ENCODE measurements at places on chromosomes 1 and 21. TPM values are rescaled to one million over a fixed set of nuclear protein-coding genes. Genes with fewer than 3 reads are reported as not detected.

DCST1 gene
- polyA plus RNA-seq = not detected

CA6 gene
- 0.08 TPM for polyA plus RNA-seq

CALML6 gene
- polyA plus RNA-seq = 0.20 TPM

GRCh38 chr1:37425221-37425620 lies 49.2 kb upstream of the ZC3H12A start:
- no peak for DNase-seq

- no peak for DNase-seq
These were observed 1.9 kb downstream of the C1orf198 start for GRCh38 chr1:230866171-230867070.

DNA sequence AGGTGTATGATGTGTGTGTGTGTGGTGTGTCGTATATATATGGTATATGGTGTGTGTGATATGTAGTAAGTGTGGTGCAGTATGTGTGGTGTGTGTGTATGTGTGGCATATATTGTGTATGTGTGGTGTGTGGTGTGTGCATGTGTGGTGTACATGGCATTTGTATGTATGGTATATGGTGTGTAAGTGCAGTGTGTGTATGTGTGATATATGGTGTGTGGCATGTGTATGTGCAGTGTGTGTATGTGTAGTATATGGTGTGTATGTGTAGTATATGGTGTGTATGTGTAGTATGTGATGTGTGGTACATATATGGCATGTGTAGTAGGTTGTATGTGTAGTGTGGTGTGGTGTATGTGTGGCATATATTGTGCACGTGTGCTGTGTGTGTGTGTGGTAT lies 74.9 kb downstream of the OLFML3 start:
- no peak for DNase-seq

GRCh38 chr1:230696722-230697437 lies 17.0 kb downstream of the AGT start:
- no peak for DNase-seq

DNA sequence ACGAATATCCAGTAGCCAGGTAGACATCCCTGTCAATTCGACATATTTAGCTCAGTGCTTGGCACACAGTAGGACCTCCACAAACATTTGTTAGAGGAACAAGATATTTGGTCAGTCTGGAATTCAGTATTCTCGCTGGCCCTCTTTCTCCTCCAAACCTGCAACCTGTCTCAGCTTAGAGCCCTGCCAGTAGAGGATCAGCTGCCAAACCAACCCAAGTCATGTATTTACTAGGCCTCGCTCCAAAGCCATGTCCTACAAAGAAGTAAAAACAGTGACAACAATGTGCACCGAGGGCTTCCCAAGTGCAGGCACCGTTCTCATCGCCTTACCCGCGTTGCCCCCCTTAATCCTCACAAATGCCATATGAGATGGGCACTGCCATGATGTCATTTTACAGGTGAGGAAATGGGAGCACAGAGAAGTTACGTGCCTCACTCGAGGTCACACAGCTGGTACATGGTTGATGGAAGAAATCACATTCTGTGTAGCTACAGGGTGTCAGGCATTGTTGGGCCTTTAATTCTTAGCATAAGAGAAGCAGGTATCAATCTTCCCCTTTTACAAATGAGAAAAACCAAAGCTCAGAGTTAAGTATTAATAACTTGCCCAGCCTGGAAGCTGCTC lies 26.0 kb upstream of the CDCA8 start:
- DNase-seq = no peak

DNA sequence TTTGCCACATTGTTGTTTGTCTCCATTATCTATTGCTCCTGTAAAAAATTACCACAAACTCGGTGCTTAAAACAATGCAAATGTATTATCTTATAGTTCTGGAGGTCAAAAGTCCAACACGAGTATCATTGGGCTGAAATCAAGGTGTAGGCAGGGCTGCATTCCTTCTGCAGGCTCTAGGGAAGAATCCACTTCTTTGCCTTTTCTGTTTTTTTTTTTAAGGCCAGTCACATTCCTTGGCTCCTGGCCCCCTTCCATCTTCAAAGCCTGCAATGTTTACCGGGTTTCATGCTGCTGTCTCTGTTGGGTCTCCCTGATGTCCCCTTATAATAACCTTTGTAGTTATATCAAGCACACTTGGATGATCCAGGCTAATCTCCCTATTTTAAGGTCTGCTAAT lies 212.7 kb downstream of the PTBP2 start:
- DNase-seq = no peak

Measured in mammary epithelial cell (primary cell).